ENCODE measurements at places on chromosomes 6 and 20.

DNA sequence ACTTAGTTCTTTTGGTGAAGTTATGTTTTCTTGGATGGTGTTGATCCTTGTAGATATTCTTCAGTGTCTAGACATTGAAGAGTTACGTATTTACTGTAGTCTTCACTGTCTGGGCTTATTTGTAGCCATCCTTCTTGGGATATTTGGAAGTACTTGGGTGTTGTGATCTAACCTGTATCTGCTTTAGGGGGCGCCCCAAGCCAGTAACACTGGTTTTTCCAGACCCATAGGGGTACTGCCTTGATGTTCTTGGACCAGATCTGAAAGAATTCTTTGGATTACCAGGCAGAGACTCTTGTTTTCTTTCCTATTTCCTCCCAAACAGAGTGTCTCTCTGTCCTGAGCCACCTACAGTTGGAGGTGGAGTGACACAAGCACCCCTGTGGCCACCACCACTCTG, 309.1 kb upstream of the IMPG1 start:
- no peak for DNase-seq

GRCh38 chr6:53309059-53309900, 39.5 kb downstream of the ELOVL5 start:
- DNase-seq, result peak; percentile 48

DNA sequence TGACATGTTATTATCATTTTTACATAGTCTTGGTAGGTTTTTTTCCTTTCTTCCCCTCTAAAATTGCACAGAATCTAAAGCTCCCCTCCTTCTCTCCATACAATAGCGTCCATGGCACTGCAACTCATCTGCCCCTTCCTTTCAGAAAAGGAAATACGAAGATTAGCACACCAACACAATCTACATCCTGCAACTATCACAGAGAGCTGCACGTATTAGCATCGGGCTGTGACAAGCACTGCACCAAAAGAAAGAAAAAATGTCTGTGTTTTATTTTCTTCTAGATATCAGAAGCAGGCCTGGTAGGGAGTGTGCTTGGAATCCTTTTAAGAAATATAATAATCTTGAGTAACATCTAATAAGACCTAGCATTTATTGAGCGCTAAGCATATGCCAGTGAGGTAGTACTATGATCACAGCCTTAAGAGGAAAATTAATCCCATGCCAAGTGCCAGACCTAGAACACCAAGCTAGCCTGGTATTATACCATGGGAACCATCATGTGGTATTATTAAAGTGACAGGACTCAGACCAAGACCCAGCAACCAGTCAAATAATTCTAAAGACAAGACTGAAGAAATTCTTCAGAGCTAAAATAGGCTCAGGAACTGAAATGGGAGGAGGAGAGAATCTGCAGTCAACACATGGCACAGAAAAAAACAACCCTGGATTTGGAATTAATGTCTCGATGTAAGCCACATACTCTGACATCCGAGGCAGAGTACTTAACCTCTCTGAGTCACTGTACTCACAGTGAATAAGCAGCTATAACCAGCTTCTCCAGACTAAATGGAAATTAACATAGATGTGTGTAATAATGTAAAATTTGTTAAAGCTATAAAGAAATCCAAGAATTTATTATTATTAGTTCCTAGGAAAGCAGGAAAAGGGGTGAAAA, 124.3 kb downstream of the IPCEF1 start:
- no peak for DNase-seq

DNA sequence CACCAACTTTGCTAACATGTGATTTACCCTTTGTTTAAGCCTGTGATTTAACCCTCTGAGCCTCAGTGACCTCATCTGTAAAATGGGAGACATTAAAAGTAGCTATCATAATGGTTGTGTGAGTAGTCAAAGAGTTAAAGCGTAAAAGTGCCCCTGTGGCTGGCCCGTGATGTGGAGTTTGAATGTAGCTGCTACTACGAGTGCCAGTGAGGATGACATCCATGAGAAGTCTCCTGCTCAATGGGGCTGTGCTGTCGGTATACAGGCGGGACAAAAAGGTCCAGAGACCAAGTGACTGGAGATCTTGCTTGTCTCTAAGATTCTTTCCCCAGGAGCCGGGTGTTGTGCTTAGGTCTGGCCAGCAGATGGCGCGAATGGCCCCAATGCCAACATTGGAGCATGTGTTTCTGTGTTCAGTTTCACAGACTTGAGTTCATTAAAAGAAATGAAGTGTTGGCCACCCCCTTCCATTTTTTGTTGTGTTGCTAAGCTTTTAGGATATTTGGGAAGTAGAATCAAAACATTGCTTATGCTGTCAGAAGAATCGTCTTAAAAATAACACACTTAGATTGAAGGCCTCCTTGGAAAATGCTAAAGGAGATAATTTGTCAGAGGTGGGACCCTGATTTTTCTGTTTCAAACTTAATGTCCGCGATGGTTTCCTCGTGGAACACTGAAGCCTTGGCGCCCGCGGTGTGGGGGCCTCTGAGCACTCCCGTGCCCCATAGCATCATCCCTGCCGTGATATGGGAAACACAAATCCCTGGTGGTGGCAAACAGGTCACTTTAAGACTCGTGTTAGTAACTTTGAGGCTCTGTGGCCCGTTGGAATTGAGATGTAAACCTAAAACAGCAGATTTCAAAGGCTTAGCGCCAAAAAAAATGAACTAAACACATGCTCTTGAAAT, 9.3 kb upstream of the RBM38 start:
- peak; percentile 92 for DNase-seq

GRCh38 chr6:43307451-43308100, 1.1 kb downstream of the CRIP3 start:
- DNase-seq, result no peak

- DNase-seq, result no peak
Measured at GRCh38 chr20:25547063-25547462, 38.3 kb downstream of the NINL start.

DNA sequence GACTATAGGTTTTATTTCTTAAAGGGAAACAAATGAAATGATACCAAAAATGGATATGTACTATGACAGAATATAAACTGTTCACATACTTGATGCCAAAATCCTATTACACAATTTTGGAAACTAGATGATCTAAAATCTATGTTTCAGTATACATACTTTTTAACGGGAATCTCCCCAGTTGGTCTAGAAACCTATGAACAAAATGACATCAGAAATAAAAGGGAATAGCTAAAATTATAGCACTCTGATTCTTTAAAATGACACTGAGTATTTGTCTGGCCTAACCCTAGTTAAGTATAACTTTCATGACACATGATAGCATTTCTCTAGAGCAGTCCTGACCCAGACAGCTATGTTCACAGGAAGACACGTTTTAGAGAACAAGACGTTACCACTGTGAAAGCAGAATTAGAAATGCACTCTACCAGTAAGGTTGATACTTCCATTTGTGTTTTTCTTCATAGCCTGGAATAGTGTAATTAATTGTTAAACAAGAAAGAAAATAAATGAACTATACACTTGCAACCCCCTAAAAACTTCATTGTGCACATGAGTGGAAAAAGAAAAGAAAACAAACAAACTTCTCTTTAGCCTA, 3.3 kb downstream of the OSER1 start:
- no peak for DNase-seq

GRCh38 chr6:12408752-12409151, 118.6 kb downstream of the EDN1 start:
- DNase-seq, result no peak

DNA sequence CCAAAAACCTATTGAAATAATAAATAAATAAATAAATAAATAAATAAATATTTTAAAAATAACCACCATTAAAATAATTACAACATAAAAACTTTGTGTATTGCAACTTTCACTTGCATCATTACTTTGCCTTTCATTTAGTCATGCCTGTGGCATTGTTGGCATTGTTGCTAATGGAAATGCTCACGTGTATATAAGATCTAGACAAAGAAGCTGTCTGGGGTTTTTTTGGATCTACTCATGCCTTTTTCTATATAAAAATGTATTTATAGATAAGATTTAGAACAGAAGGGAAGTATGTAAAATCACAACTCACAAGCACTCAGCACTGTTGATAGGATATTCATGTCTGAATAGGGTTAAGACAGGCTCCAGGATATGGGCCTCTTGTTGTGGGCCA, 27.9 kb downstream of the GFRA4 start:
- DNase-seq, result no peak

- DNase-seq, result no peak
Measured at GRCh38 chr20:24018796-24019195, 30.2 kb upstream of the GGTLC1 start.
